Activated T-cell treated with anti-CD3 and anti-CD28 coated beads for 48 hours (primary cell): ENCODE measurements at places on chromosomes 1 and 21.

DNA sequence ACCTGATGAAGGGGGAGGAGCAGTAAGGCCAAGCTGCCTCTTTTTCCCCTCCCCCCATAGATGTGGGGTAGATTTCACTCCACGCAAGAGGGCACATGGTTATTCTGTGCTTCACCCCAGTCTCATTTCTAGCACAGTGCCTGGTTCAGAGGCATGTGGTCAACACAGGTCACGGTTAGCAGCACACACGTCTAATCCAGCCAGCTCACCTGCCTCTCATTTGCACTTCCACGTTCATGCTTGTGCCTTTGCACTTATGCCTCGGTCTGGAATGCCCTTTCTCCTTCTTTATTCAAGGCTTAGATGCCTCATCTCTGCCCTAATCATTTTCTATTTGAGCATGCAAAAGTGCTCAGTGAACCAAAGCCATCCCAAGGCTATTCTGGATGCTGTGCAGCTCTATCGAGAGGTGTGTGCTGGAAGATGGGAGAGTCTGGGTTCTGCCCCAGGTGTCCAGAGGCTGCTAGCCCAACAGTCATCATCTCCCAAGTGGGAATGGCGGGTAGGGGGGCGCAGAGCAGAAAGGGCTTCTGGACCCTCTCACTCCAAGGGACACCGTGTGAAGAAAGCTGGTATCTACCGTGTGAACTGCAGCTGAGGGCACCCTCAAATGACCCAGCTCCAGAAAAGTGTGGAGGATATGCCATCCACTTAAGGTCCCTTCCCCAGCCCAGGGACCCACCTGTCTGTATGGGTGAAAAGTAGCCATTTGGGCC is 2.1 kb upstream of the A3GALT2 start:
- no peak for DNase-seq

DNA sequence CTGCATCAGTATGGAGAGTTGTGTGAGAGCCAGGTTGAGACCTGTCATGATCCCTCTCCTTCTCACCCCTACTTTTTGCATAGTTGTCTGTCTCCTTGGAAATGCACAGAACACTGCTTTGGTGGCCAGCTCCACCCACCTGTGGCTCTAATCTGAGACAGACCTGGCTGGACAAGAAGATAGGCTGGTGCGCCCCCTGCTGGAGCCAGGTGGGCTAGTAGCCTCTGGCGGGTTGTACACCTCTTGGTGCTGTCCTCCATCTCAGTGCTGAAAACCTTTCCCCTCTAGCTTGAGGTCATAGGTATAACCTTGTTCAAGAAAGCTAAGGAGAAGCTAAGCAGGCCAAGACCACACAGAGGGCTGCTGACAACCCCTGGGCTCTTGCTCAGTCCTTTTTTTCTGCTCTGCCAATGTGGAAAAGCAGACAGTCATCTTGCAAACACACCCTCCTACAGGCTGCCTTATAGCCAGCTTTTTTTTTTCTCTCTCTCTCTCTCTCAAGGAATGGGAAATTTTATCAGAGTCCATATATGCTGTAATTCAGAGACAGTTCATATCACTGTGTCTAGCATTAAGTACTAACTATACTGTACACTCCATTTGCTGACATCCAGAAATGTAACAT is 58.8 kb upstream of the SPATA6 start:
- DNase-seq = peak; percentile 42

DNA sequence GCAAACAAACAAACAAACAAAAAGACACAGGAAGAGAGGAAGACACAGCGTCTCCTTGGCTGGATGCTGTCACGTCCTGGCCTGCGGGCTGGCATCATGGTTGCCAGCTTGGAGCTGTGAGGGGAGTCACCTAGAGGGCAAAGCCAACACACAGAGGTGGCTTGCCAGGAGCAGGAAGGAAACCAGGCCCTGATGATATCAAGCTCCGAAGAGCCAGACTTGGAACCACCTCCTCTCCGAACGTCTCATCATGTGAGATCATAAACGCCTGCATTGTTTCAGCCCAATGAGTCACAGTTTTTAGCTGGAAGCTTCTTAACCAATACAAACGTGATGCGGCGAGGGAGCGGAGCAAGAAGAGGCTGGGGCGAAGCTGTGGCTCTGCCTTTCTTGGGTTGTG is 8.7 kb downstream of the PLA2G2D start:
- DNase-seq = no peak

DNA sequence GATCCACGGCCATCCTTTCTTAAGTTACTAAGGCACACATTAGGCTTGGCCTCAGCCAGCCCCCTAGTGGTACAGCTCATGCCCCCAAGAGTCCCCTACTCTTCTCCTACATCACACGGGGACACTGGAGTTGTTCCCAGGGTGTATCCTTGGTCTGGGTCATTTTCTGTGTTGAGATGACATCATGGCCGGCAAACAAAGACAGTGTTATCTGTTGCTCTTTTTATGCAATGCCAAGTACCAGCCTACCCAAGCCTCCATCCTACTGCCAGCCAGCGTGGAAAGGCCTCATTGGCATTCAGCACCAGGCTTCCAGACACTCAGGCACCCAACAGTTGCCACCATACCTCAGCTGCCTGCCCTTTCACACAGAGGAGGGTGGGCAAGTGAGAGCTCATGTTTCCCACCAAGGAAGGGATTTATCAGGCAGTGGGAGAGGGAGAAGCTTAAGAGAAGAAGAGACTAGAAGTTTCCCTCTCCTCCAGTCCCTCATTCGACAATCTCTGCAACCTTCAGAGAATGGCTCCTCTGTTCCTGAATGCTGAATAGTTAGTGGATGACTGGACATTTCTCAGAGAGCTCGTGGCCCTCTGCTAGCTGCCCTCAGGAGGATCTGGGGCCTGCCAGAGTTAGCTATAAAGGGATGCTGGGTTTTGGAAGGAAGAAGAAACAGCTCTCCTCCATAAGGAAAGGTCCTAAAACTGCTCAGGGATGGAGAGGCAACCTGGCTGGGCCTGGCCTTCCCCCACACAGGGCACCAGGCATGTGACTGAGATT is 17.7 kb downstream of the CBR1 start:
- DNase-seq = no peak

DNA sequence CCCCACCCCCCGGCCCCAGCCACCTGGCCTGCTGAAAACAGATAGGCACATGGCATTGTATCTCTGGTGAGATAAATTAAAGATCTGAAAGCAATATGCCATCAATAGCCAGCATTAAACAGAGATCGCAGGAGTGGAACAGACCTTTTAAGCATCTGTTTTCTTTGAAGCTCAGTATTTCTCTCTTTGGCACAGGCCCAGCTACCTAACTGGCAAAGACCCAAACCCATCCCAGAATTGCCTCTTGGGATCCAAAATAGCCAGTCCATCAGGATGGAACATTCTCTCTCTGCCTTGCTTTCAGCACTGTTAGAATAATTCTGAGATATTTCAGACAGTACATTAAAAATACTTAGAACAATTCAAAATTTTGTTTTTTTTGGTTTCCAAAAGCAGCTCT is 46.0 kb downstream of the KCNJ6 start:
- no peak for DNase-seq
